Progenitor cell of endocrine pancreas (in vitro differentiated cells): ENCODE measurements at places on chromosomes 6 and 20.

DNA sequence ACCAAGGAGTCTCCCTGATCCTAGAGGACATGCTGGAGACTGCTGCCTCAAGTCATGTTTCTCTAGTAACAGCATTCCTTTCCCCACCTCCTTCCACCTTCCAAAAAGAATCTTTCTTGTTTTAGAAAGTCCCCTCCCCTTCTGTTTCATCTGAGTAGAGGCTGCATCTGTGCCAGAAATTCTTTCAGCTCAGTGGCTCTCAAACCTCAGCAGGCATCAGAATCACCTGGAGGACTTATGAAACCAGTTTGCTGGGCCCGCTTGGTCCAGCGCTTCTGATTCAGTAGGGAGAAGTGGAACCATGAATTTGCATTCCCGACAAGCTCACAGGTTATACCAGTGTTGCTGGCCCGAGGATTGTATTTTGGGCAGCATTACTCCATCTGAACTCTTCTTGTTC, 55.1 kb downstream of the TMEM200A start:
- DNase-seq, result no peak

- DNase-seq, result no peak
Observed at GRCh38 chr20:60863548-60863947, 388.5 kb upstream of the CDH4 start.

DNA sequence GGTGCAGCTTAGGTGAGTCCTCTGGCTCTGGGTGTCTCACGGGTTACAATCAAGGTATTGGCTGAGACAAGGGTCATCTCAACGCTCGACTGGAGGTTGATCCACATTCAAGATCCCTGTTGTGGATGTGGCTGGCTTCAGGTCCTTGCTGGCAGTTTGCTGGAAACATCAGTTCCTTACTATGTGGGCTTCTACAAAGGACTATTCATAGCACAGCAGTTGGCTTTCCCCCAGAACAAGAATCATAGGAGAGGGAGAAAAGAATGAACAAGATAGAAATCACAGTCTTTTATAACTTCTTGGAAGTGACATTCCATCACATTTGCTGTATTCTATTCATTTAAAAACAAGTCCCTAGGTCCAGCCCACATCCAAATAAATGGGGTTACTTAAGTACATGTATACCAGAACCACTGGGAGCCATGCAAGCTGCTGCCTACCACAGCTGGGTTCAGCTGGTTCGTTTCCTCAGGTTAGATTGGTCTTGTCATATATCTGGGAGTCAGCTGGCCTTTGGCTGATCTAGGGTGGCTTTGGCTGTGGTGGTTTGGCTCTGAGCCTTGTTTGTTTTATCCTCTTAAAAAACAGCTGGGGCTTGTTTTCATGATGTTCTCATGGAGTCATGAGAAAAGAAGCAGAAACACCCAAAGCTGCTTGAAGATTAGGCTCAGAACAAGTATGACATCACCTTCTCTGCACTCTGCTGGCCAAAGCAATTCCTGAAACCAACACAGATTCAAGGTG, 433.2 kb upstream of the SPTLC3 start:
- DNase-seq, result no peak

GRCh38 chr6:145508107-145508506, 227.2 kb downstream of the EPM2A start:
- DNase-seq, result no peak

GRCh38 chr6:24858177-24858653, 59.5 kb upstream of the ARMH2 start:
- no peak for DNase-seq

DNA sequence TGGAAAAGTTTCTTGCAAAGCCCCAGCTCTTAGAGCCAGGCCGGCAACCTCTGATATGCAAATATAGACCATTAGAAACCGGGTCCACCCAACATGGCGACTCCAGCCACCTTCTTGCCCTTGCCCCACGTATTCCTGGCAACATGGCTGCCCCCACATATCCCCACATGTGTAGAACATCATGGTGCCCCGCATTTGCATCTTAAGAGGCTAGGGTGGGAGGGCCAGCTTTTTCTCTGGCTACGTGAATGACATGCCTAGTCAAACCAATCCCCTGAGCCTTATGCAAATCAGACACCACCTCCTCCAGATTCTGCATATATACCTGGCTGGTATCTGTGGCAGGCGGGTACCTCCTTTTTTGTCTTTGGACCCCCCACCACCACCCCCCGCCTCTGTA, 106.1 kb upstream of the PTPRT start:
- DNase-seq, result no peak

DNA sequence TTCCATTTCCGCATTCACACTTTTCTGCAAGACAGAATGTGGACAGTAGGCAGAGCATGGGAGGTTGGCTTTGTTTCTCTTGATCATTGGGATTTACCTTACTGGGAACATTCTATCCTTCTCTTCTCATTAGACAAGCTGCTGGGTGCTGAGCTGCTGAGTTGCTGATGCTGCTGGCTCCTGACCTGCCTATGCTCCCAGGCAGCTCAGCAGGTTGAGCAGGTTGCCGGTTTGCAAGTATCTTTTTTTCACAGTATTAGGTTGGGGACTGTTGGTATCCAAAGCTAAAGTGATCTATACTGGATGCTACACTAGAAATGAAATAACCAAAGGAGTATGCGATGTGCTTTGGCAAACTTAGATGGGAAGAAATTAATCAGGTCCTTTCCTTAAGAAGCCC, 23.7 kb upstream of the ADGRF4 start:
- DNase-seq, result no peak
